ENCODE measurements at places on chromosomes 7 and 10.

DNA sequence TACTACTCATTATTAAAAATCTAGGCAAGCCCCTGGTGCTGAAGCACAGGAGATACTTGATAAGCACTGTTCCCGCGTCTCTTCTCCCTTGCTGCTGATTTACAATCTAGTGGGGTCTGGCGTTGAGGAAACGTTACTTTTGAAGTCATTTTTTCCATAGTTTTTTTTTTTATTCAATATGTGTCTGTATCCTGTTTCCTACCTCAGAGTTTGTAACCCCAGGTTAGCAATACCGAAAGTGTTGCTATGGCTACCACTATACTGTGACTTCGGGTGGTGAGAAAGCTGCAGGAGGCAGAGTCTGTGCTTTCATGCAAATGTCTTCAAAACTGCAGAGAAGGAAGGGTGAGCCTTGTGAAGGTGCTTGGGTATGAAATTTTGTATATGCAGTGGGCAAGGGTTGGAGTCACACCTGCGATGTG is 458.8 kb upstream of the GHITM start:
- no peak for DNase-seq

DNA sequence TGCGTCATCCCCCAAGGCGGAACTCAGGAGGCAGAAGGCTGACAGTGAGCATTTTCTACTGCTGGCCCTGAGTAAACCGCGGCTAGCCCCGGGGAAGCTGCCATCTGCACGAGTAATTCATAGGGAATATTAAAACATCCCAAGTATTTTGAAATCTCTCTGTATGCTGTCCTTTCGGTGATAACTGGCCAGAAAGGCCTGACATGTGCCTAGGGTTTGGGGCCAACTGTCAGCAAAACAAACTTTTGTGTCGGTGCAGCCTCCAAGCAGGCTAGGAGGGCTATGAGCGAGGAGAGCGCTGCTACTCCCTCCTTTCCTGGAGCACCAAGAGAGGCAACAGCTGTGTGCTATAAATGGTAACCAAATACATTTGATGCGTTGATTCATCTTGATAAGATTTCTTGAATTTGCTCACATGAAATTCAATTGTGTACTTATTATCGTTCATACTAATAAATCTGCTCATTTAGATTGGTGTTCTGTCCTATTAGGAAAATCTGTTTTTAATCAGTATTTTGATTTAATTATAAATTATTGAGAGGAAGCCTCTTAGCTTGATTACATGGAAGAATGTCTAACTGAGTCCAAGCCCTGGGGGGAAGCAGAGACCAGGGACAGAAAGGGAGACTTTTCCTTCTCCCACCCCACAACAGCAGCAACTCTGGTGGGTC is 124.4 kb upstream of the NPS start:
- no peak for DNase-seq

DNA sequence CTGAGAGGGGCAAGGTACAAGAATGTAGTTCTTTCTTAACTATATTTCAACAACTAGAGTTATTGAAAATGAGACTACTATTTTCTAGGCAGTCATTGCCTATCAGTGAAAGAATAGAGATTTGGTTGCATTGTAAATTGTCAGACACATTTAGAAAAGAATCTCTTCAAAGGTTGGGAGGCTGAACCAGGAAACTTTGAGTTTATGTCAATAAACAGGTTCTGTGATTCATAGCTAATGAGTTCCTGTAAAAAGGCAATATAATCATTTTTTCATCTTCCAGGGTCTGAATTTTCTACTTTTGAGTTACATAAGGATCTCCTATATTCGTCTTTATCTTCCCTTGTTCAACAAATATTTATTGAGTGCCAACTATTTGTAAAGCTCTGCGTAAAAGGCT is 47.1 kb downstream of the MAGI2 start:
- DNase-seq = no peak

GRCh38 chr10:52756295-52756694 is 16.3 kb downstream of the MBL2 start:
- DNase-seq = no peak

GRCh38 chr7:148116195-148116594 is 474.4 kb upstream of the C7orf33 start:
- DNase-seq = peak; percentile 1

GRCh38 chr10:127145173-127145572 is 51.2 kb downstream of the INSYN2A start:
- DNase-seq = no peak

DNA sequence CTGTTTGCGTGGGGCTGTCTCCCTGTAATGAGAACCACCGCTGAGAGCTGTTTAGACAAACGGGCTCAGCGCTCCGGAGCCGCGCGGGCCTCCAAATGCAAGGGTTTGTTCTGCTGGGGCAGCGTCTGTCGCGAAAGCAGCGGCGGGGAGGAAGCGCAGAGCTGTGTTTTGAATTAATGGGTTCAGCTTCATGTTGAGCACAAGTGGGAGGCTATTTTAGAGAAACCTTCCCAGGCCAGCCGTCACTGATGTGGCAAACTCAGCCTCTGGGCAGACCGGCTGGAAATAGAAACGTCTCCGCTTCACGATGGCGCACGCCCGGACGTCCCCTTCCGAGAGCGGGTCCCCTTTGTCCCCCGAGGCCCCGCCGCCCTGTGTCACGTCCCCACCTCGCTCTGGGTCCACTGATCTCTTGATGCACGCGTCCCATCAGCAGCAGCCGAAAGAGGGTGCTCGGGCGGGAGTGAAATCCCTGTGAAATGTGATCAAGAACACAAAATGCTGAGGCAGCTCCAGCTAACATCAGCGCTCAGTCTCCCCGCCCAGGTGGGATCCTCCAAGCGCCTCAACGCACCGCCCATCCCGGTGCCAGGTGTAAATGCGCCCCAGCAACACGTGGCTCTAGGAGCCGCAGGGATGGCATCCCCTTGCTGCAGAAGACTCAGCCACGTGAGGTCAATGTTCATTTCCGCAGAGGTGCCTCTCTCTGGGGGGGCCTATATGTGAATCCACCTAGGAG is 44.9 kb downstream of the BAMBI start:
- peak; percentile 39 for DNase-seq

- no peak for DNase-seq
Observed at GRCh38 chr10:78780551-78780961, 288.2 kb upstream of the ZMIZ1 start.

DNA sequence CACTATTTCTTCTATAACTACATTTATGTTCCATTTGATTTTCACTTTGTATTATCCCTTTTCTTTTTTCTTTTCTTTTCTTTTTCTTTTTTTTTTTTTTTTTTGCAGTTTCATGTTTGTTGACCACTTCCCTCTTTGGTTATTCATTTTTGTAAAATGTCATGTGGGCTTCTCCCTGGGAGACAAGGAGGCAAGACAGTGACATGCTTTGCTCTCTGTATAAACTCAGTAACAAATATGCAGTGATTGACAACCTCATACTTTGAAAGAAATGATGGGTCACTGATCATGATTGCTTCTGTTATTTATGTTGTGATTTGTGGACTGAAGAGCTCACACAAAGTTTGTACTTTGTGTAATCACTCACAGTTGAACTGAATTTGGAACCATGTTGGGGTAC is 90.2 kb upstream of the ABI1 start:
- no peak for DNase-seq

All from common myeloid progenitor, CD34-positive (primary cell).